ENCODE measurements at places on chromosomes 5 and 9. TPM values are rescaled to one million over a fixed set of nuclear protein-coding genes. Genes with fewer than 3 reads are reported as not detected.

The LRRC26 gene
- 437 TPM for total RNA-seq

The OR13C2 gene
- total RNA-seq = not detected

The GZMA gene
- total RNA-seq = not detected

The CDC20B gene
- total RNA-seq = not detected

The CCDC187 gene
- total RNA-seq = 0.40 TPM

The PTRH1 gene
- 8.6 TPM for total RNA-seq

The C5orf34 gene
- total RNA-seq = not detected

The BBLN gene
- total RNA-seq = 97.3 TPM

The SPZ1 gene
- not detected for total RNA-seq

The HAND1 gene
- 8.0 TPM for total RNA-seq

The PTGES gene
- total RNA-seq = 0.80 TPM

The TAF11L10 gene
- total RNA-seq = not detected

The GPR150 gene
- not detected for total RNA-seq

The LRRC19 gene
- total RNA-seq = 79.1 TPM

The FGF10 gene
- total RNA-seq = 1.8 TPM

The GAPT gene
- total RNA-seq = 3.8 TPM

The S1PR3 gene
- 5.6 TPM for total RNA-seq

The MARCOL gene
- not detected for total RNA-seq

The ABLIM3 gene
- total RNA-seq = 4.2 TPM

The LRRC8A gene
- 29.4 TPM for total RNA-seq

The TMEM203 gene
- total RNA-seq = 19.8 TPM

The GABRP gene
- not detected for total RNA-seq

The SCGB3A2 gene
- not detected for total RNA-seq

The NSG2 gene
- total RNA-seq = 1.4 TPM

The TSSK1B gene
- total RNA-seq = not detected

The BNC2 gene
- 26.7 TPM for total RNA-seq

The FOXD4L4 gene
- not detected for total RNA-seq

The KCNIP1 gene
- total RNA-seq = not detected

The MYOZ3 gene
- not detected for total RNA-seq

The DMGDH gene
- total RNA-seq = not detected

The ARAP3 gene
- 2.7 TPM for total RNA-seq

The NOXA1 gene
- 53.9 TPM for total RNA-seq

The CCL27 gene
- not detected for total RNA-seq

The ANKRD31 gene
- total RNA-seq = 0.16 TPM

The NREP gene
- total RNA-seq = 6.0 TPM

The NR5A1 gene
- not detected for total RNA-seq

The PCDHB11 gene
- 1.5 TPM for total RNA-seq

The EQTN gene
- 1.1 TPM for total RNA-seq

The COL23A1 gene
- total RNA-seq = not detected

The RC3H2 gene
- total RNA-seq = 64.0 TPM

The PCDHA8 gene
- total RNA-seq = 0.79 TPM

The ENTPD2 gene
- total RNA-seq = 3.6 TPM

The CATSPER3 gene
- total RNA-seq = 1.1 TPM

The CDC25C gene
- total RNA-seq = 0.32 TPM

The RXRA gene
- 27.3 TPM for total RNA-seq
